AG08396 (cell line): ENCODE measurements at places on chromosomes 2 and 18.

- no peak for DNase-seq
Observed at GRCh38 chr2:237440819-237441281, 26.9 kb upstream of the COL6A3 start.

DNA sequence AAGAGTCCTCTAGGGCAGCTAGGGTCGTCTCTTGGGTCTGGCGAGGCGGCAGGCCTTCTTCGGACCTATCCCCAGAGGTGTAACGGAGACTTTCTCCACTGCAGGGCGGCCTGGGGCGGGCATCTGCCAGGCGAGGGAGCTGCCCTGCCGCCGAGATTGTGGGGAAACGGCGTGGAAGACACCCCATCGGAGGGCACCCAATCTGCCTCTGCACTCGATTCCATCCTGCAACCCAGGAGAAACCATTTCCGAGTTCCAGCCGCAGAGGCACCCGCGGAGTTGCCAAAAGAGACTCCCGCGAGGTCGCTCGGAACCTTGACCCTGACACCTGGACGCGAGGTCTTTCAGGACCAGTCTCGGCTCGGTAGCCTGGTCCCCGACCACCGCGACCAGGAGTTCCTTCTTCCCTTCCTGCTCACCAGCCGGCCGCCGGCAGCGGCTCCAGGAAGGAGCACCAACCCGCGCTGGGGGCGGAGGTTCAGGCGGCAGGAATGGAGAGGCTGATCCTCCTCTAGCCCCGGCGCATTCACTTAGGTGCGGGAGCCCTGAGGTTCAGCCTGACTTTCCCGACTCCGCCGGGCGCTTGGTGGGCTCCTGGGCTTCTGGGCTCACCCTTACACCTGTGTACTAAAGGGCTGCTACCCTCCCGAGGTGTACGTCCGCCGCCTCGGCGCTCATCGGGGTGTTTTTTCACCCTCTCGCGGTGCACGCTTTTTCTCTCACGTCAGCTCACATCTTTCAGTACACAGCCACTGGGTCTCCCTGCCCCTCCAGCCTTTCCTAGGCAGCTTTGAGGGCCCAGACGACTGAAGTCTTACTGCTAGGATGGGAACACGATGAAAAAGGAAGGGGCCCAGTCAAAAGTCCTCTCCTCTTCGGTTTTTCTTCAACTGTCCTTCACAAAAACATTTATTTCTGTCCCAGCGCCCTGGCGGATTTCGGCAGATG lies 8.1 kb downstream of the SIX2 start:
- DNase-seq: no peak

DNA sequence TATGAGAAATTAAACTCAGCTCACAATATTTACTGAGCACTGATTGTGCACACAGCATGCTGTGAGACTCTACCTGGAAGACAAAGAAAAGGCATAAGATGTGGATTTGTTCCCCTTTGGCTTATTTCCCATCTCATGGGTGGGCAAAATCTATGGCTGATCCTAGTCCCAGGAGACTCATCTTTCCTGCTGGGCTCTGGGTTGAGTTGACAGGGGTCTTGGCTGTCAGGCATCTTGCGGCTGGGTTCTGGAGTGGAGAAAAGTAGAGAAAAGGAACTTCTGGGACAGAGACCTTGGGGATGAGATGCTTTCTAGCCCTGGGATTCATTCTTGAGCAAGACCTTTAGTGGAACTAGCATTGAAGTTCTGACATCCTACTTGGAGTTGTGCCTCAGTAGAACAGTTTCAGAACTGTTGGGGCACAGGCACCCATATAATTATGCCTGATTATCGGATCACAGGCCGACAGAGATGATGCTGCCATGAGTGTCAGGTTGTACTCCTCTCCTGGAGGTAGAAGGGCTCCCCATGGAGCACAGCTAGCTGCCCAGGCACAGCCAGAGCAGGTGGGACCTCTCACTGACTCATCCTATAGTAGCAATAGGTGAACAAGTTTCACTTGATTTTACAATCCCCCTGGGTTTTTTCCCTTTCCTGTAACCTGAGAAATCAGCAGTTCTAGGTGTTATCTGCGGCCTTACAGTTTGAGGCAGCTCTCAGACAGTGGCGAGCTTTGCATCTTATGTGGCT lies 260.9 kb downstream of the CYRIA start:
- no peak for DNase-seq

- DNase-seq: no peak
Observed at GRCh38 chr2:222427646-222428301, 3.4 kb downstream of the SGPP2 start.

DNA sequence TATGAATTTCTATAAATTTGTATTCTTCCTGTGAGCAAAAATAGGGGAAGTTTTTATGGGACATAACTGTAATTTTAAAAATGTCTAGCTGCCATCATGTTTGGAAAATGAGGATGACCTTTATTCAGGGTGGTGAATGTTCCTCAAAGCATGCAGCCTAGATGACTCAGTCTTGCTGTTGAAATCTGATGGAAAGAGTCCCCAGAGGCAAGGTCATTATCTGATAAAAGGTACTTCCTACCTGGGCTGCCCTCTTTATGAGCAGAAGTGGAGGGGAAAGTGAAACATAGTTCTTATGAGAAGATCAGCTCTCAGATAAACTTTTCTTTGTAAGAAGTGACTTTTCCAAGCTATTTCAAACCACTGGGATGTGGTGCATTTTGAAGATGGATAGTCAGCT lies 1144.7 kb upstream of the PIK3C3 start:
- no peak for DNase-seq

DNA sequence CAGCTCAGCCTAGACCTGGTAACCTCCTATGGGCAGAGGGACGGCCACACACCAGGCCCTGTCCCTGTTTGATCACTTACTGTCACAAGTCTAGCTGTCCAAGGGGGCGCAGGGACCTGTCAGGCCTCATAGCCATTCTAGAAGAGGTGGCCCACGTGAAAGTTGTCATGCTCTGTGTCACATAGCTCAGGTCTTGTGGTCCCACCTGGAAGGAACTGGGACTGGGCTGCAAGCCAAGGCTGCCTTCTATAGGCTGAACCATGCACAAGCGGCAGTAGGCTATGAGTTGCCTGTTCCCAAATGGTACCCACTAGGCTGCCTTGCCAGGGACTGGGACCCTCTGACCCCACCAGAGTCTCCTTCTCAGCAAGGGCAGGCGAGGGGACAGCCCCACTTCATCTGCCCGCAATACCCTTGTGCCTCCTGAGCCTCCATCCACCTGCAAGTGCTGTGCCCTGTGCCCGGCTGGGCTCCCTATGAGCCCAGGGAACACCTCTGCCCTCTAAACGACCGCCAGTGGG lies 177.5 kb downstream of the ANAPC1 start:
- DNase-seq: no peak

- peak; percentile 45 for DNase-seq
Observed at GRCh38 chr18:59057969-59058368, 81.7 kb upstream of the SEC11C start.

GRCh38 chr2:44929735-44930273 lies 11.7 kb upstream of the SIX3 start:
- no peak for DNase-seq

GRCh38 chr18:63179422-63179821 lies 140.1 kb downstream of the BCL2 start:
- no peak for DNase-seq

DNA sequence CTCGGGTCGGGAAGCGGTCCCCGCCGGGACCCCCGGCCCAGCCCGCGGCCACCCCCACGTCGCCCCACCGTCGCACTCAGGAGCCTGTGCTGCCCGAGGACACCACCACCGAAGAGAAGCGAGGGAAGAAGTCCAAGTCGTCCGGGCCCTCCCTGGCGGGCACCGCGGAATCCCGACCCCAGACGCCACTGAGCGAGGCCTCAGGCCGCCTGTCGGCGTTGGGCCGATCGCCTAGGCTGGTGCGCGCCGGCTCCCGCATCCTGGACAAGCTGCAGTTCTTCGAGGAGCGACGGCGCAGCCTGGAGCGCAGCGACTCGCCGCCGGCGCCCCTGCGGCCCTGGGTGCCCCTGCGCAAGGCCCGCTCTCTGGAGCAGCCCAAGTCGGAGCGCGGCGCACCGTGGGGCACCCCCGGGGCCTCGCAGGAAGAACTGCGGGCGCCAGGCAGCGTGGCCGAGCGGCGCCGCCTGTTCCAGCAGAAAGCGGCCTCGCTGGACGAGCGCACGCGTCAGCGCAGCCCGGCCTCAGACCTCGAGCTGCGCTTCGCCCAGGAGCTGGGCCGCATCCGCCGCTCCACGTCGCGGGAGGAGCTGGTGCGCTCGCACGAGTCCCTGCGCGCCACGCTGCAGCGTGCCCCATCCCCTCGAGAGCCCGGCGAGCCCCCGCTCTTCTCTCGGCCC lies 13.6 kb downstream of the SPEG start:
- no peak for DNase-seq

DNA sequence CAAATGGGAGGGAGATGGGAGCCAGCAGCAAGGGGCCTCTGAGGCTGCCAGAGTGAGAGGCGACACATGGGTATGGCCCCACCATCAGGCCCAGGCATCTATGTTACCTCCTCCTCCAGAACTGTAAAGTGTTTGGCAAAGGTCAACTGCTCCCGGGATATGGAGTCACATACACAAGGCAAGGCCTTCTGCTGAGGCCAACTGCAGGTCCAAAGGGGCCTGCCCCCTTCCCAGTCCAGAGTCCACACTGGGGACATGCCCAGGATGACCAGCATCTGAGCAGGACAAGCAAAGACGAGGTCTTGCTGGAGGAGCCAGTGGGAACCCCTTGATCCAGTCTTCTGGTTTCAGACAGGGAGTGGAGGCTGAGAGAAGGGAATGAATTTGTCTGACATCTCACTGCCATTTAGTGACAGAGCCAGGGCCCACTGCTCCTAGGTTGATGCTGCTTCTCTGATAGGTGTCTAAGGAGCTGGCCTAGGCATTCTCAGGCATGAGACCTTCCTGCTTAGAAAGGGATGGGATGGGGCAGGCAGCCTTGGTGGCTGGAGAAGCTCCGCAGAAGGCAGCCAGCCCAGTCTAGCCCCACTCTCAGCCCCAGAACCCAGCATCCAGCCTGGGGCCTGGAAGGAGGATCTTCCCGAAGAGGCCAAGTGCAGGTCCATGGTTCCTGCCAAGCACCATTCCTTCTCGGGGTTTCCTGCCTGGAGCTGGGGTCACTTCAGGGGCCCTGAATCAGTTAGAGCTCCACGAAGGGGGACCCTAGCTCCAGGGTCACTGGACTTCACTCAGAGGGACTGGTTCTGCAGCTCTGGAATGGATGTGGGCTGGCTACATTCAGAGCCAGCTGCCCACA lies 26.4 kb downstream of the EMX1 start:
- no peak for DNase-seq

GRCh38 chr2:15975676-15976075 lies 35.3 kb downstream of the MYCN start:
- no peak for DNase-seq

DNA sequence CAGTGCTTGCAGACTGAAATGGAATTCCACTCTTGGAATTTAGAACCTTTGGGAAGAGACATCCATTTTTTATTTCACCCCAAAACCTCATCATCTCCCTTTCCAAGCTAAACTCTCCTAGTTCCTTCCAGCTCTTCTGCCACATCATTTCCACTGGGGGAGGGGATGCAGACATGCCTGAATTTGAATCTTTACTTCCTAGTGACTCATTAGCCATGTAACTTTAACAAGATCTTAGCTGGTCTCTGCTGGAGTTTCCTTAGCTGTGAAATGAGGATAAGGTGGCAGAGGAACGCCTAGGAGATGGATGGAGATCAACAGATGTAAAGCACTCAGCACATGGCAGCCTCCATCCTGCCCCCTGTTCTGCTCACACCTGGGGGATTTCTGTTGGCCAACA lies 266.8 kb downstream of the EN1 start:
- peak; percentile 15 for DNase-seq

DNA sequence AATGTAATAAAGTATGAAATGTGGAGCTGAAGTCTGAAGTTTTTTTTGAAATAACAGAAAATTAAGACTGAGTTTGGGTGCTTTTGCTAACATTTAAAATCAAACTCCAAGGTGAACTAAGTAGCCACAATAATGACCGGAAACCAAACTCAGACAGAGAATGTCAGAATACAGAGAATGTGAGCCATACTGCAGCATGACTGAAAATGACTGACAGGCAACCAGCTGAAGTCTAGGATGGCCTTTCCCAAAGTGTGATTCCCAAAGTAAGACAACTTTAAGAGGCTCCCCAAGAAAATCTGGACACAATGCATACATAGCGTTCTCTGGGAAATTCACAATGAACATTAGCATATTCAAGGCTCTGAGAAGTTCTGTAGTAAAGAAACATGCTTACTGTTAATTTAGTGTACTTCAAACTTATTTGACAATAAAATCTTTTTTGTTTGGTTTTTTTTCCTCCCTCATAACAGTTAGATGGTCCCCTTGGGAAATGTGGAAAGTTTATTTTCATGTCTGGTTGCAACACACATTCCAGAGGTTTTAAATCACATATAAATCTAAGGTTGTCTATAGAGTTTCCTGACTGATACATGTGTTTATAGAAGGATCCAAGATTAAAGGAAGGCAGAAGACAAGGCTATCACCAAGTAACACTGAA lies 28.6 kb downstream of the PLA2R1 start:
- DNase-seq: no peak

GRCh38 chr2:73489053-73489452 lies 103.4 kb downstream of the ALMS1 start:
- no peak for DNase-seq

DNA sequence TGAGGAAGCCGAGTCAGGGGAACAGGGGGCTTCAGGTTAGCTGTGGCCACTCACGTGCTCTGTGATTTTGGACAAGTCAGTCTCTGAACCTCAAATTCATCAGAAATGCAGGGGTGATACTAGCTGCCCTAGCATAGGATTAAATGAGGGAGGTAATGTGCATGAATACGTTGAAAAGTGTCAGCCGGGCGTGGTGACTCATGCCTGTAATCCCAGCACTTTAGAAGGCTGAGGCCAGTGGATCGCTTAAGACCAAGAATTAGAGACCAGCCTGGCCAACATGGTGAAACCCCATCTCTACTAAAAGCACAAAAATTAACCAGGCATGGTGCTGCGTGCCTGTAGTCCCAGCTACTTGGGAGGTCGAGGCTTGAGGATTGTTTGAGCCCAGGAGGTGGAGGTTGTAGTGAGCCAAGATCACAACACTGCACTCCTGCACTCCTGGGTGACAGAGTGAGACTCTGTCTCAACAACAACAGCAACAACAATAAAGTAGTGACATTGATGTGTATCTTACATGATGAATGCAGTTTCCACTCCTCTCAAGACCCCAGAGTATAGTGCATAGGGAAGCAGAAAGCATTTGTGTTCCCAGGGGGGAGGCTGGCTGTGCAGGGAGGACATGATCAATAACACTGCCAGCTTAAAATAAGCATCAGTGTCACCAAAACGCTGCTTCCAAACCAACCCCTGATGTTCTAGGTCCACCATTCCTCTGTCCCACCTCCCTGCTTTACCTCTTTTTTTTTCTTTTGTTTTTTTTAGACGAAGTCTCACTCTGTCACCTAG lies 68.8 kb downstream of the HNRNPLL start:
- DNase-seq: no peak

DNA sequence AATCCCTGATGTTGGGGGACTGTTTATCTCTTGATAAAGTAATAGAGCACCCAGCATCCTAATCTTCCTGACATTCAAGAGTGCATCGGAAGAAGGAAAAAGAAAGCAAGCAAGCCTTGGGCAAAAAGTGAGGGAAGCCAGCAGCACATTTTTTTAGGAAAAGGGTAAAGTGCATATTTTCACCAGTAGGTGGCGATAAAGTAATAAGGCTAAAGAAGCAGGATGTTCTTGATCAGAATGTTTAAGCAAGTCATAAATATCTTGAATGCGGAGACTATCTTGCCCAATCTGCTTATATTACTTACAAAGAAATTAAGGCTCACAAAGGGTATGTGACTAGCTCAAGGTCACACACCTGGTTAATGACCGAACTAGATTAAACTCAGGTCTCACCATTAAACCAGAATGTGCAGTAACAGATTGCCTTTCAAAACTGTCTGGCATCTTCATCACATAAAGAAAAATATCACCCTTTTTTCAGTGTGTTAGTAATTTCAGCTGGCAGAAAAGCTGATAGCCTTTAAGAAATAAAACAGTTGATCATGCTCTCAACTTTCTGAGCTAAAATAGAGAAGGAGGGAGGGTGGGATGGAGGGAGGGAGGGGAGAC lies 83.8 kb downstream of the VIT start:
- DNase-seq: peak; percentile 59
